Lower lobe of right lung (tissue), 2 donors: ENCODE measurements at places on chromosomes 12 and 14. TPM values are rescaled to one million over a fixed set of nuclear protein-coding genes. Genes with fewer than 3 reads are reported as not detected.

- H3K36me3 ChIP-seq: no peaks in the 10 kb centered on the region
- H3K4me3 ChIP-seq: no peak overlapping the region
- no peak overlapping the region for H3K27ac ChIP-seq
- H3K27me3 ChIP-seq: no peaks in the 10 kb centered on the region
- no peak for DNase-seq
- no peaks in the 10 kb centered on the region for H3K4me1 ChIP-seq
Measured at GRCh38 chr14:26694521-26694920, 96.7 kb upstream of the NOVA1 start.

DNA sequence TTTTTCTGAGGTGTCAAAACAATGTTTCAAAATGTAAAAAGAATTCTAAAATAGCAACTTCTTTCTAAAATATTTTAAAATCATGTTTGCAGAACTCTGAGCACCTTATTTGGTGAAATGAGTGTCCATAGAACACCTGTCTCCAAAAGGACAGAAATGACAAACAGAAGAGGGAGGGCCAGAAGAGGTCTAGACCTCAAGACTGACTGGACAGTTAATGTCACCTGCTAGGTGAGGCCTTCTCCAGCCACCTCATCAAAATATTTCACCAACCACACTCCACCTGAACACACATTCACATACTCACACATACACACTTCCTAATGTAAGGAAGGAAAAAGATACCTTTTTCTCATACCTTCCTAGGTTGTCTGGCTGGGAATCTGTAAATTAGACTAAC, 147.8 kb upstream of the PLEKHA5 start:
- no peaks in the 10 kb centered on the region for H3K4me1 ChIP-seq
- no peak overlapping the region for H3K27ac ChIP-seq
- no peaks in the 10 kb centered on the region for H3K27me3 ChIP-seq
- no peak overlapping the region for H3K4me3 ChIP-seq
- no peaks in the 10 kb centered on the region for H3K36me3 ChIP-seq
- no peak for DNase-seq

DNA sequence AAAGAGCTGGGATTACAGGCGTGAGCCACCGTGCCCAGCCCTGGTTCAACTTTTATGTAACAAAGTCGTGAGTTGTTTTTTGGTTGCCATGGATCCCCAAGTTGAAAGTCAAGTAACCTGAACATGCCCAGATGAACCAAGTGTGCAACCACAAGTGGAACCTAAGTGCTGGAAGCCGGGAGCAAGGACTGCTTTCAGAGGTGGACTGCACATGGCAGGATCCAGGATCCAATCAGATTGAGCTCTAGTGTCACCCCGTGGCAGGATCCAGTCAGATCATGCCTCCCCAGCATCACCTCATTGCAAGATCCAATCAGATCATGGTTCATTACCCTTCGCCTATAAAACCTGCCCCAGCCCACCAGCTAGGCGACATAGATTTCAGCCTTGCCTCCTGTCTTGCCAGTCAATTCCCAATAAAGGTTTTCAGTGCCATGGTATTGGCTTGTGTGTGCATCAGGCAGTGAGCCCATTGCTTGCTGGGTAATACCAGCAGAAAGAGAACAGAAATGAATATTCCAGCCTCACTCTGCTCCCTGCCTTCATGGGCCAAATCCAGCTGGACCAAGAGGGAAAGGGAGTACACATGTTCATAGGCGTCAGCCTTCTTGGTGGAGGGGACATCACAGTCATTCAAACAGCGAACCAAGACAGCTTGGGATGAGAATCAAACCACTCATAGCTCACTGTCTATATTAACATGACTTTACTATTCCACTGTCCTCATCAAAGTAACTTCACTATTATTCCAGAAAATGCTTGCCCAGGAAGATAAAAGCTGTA, 43.6 kb upstream of the VASH1 start:
- no peak overlapping the region for H3K27ac ChIP-seq
- no peaks in the 10 kb centered on the region for H3K27me3 ChIP-seq
- H3K4me1 ChIP-seq: peaks cover 44% of the 10 kb centered on the region
- no peak for DNase-seq
- H3K36me3 ChIP-seq: no peaks in the 10 kb centered on the region
- no peak overlapping the region for H3K4me3 ChIP-seq

Gene IL23A
- total RNA-seq: 0.56 TPM

Gene CYP46A1
- 0.62 TPM for total RNA-seq
